ENCODE measurements at places on chromosomes 16 and 17. TPM values are rescaled to one million over a fixed set of nuclear protein-coding genes. Genes with fewer than 3 reads are reported as not detected.

KRTAP2-3 gene
- not detected for total RNA-seq

ZNF750 gene
- total RNA-seq = not detected

OTOA gene
- total RNA-seq = 0.61 TPM

ZNF469 gene
- 3.2 TPM for total RNA-seq

DBNDD1 gene
- 9.6 TPM for total RNA-seq

ACSM2A gene
- 0.11 TPM for total RNA-seq

GP1BA gene
- not detected for total RNA-seq

TAX1BP3 gene
- total RNA-seq = 116 TPM

WDR59 gene
- 34.8 TPM for total RNA-seq

RCVRN gene
- 0.33 TPM for total RNA-seq

ATAD5 gene
- total RNA-seq = 5.4 TPM

ZSCAN10 gene
- not detected for total RNA-seq

CDH8 gene
- 70.7 TPM for total RNA-seq

KLHL10 gene
- 0.30 TPM for total RNA-seq

ABCC11 gene
- total RNA-seq = 0.30 TPM

SOCS1 gene
- total RNA-seq = 2.1 TPM

TBC1D3K gene
- not detected for total RNA-seq

MLKL gene
- total RNA-seq = 4.2 TPM

RNF112 gene
- total RNA-seq = 7.9 TPM

CLEC18B gene
- total RNA-seq = 5.1 TPM

SNAI3 gene
- 0.33 TPM for total RNA-seq

CDC6 gene
- 10.3 TPM for total RNA-seq

TMED6 gene
- not detected for total RNA-seq

LGALS9 gene
- 17.4 TPM for total RNA-seq

LRRC75A gene
- 6.1 TPM for total RNA-seq

COPZ2 gene
- total RNA-seq = 27.1 TPM

ASPA gene
- total RNA-seq = 27.2 TPM
